Right atrium auricular region (tissue), 2 donors: ENCODE measurements at places on chromosomes 12 and 14.
A peak's percentile ranks its signal among the peaks of the same experiment; 100 is the strongest.

DNA sequence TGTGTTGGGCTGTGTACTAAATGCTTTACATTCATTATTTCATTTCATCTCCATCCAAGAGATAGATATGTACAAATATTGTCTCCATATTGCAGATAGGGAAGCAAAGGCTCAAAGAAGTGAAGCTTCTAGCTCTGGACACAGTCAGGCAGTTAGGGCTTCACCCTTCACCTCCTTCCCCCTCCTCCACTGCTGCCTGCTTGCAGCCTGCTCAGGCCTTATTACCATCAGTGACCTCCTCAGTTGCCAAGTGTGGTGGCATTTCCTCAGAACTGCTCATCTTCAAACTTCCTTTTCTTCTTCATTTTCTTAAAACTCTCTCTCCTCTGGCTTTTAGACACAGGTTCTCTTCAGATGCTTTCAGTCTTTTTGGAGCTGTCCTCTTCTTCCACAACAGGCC lies 4.7 kb upstream of the GPATCH2L start:
- no peak for DNase-seq

GRCh38 chr14:24051789-24052655 lies at the start of gene CARMIL3:
Gene CARMIL3, plus strand, starts transcription at chr14:24052009. Its CDS starts 145 bp downstream, at chr14:24052154.
- no peak for DNase-seq

DNA sequence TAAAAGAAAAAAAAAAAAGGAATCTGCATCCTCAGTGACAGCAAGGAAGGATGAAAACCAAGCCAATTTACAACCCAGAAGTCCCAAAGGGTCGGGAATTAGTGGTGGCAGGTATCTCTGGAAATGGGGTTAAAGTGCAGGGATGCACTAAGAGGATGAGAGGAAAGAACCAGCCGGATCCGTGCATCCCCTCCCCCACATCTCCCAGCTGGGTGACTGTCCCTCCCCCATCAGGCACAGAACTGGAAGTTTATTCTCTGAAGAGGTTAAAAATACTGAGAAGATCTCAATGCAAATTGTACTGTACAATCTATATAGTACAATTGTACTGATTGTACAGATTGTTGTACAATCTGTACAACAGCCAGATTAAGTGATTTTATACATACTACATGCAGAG lies 15.4 kb downstream of the CLMN start:
- DNase-seq: no peak

- DNase-seq: no peak
Observed at GRCh38 chr14:58100735-58101368, 51.2 kb downstream of the ARMH4 start.

DNA sequence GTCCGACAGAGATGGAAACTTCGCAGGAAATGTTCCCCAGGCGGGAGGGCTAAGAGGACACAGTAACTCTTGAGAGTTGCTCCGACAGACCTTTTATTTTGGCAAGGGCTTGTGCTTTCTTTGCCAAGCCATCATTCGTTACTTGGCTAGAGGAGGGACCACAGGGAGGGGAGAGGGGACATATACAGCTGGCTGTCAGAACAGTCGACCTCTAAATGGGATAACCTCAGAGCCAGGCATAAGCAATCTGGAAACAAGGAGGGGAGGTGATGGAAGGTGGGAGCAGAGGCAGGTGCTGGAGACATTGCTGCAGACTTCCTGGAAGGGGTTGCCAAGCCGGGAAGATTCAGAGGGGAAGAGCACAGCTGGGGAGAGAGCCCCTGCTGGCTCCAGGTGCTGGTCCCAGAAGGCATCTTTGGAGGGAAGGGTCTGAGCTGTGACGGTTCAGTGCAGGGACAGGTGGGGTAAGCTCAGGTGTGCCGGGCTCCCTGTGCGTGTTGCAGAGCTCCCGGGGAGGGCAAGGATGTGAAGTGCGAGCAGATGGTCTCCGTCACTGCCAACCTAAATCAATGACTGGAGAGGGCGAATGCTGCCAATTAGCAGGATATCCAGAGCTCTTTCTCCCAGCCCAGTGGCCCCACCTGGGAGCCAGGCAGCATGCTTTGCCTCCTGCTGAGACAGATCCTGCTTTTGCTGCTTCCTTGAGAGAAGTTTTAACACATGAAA lies 50.1 kb downstream of the CHST11 start:
- DNase-seq: no peak

DNA sequence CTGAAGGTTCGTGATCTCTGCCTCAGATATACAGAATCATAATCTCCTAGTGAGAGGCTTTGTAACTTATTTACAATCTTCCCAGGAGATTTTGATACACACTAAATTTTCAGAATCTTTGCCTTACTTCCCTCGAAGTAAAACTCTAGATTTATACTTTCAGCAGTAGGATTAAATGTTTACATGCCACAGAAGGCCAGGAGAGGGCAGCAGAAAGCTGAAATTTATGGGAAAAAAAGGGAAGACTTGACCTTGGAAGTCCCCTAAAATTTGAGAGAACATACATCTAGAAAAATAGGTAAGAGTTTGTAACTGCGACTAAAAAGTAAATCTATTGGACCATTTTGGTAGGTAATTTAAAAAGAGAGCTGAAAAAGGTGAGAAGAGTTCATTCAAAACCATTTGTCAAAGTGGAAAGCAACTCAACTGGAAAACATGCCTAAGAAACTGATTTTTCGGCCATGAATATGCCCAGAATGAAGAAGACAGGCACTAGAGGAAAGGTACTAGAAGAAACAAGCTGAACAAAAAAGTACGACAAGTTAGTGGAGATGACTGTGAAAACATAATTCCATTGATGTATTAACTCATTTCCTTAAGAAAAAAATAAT lies 242.0 kb upstream of the MDGA2 start:
- no peak for DNase-seq

DNA sequence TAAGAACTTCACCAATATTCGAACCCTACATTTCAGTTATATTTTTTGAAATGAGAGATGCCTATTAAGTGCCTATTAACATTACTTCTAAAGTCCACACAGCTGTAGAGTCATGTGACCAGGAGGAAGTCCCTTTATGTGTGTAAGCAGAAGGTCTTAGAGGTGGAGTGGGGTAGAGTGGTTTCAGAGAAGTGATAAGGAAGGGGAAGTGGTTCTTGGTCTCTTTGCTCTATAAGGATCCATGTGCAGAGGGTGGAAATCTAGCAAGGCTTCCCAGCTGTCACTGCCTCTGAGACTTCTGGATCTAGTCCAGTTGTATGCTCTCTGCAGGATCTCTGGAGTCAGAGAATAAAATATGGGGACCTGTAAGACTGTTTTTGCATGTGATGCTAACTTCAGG lies 673.9 kb downstream of the FLRT2 start:
- no peak for DNase-seq

- DNase-seq: no peak
Observed at GRCh38 chr14:90995785-90996184, 64.7 kb downstream of the RPS6KA5 start.

DNA sequence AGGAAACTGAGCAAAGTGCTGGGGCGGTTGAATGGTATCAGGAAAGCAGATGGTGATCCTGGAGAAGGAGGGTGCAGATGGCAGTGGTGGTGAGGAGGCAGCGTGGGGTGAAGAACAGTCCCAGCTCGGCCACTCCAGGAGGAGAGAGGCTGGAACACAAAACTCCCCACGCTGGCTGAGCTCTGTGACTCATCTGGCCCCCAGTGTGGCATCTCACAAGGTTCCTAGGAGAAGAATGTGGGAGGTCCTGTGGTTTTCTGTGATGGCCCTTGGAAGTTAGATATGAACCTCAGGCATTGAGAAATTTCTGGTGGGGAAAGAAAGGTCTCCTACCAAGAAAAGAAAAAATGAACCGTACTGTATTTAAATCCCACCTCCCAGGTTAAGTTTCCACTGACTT lies 8.0 kb upstream of the NRXN3 start:
- no peak for DNase-seq

DNA sequence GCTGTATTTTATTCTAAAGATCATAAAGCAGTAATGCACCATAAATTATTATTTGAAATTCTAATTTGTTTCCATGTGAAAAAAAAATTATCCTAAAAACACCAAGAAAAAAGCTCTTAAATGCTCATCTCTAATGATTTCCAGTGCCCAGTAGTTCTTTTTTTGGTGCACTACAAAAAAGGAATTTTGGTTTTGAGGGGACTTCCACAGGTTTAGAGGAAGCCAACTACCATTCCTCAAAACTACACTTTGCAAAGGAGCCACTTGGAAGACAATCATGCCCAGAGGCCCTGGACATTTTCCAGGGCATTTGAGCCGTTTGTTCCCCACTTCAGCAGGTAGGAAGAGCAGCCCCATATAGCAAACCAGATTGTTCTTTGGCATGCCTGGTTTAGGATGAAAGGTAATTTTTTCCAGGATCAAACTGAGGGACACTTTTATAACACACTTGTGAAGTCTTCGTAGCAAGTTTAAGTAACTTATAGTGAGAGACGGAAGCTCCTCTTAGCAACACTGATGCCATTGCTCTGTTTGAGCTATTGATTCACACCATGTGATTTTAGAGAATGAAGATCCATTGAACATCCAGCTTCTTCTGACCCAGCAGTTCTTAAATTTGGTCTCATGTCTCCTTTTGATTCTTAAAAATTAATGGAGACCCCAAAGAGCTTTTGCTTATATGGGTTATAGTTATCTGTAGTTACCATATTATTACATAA lies 187.9 kb downstream of the ETV6 start:
- no peak for DNase-seq

DNA sequence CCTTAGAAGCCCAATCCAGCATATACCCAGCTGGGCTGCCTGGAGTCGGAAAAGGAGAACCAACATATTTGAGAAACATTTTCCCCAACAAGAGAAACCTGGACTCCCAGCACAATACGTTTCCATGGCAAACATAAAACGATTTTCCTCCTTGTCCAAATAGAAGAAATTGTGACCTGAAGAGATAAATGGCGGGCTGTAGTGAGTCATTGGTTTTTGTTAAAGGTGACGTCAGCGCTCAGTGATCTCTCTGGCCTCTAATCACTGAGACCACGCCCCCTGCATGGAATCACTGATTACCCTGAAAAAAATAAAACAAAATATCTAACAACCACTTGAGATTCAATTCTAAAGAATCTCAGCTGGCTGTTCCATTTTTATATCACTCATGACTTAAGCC lies 6.0 kb downstream of the CCDC60 start:
- no peak for DNase-seq

DNA sequence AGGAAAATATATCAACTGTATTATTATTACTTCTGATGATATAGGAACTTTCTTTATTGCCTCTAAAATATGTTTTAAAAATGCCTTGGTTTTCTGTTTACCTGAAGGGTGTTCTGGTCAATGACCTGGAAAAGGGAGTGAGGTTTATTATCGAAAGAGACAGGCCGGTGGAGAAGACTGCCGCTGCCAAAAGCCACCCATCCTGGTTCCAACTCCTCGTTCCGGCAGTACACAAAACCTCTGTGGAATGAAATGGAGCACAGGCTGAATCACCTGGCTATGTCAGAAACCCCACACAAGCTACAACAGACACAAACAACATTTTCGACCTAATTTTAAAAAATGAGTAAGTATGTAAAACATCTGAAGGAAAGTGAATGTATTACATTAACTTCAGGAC lies 73.6 kb downstream of the HECTD4 start:
- no peak for DNase-seq

GRCh38 chr14:33134975-33135374 lies 196.3 kb downstream of the NPAS3 start:
- DNase-seq: no peak

- no peak for DNase-seq
Observed at GRCh38 chr12:85280984-85281630, 1.1 kb downstream of the ALX1 start.

DNA sequence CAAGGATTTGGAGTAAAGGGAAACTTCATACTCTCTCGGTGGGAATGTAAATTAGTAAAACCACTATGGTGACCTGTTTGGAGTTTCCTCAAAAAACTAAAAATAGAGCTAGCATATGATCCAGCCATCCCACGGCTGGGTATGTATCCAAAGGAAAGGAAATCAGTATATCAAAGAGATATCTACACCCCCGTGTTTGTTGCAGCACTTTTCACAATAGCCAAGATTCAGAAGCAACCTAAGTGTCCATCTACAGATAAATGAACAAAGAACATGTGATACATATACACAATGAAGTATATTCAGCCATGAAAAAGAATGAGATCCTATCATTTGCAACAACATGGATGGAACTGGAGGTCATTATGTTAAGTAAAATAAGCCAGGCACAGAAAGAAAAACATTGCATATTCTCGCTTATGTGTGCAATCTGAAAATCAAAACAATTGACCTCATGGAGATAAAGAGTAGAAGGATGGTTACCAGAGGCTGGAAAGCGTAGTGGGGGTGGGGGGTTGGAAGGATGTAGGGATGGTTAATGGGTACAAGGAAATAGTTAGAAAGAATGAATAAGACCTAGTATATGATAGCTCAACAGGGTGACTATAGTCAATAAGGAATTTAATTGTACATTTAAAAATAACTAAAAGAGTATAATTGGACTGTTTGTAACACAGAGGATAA lies 468.0 kb downstream of the BCAT1 start:
- no peak for DNase-seq

GRCh38 chr12:79949098-79949497 lies 14.2 kb upstream of the PPP1R12A start:
- DNase-seq: no peak

- peak; percentile 71 for DNase-seq
Observed at GRCh38 chr12:62799126-62799736, 135.7 kb downstream of the PPM1H start.

DNA sequence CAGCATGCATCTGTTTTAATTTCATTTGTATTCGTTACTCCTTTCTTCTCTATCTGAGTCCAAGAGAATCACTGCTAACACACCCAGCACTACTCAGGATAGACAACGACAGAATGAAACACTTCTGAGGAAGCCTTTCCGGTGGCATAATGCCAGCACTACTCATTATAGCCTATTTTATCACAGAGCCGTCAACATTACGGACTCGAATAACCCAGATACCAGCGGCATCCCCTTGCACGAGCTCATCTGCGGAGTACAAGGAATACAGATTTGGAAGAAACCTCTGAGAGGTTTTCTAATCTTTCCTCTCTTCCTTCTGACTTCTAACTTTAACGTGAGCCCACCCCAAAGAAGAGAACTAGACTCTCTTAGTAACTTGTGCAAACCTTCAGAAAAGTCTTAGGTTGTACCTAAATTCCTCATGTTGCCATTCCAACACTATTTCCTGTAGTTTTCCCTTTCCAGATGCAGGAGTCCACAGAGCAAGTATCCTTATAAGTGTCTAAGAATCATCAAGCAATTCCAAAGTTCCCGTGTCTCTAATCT lies 248.1 kb downstream of the APAF1 start:
- no peak for DNase-seq

- DNase-seq: no peak
Observed at GRCh38 chr14:86012461-86012860, 482.5 kb downstream of the FLRT2 start.

- no peak for DNase-seq
Observed at GRCh38 chr12:106915635-106916026, 40.1 kb upstream of the TMEM263 start.

GRCh38 chr14:34867199-34867598 lies 8.0 kb downstream of the BAZ1A start:
- no peak for DNase-seq

DNA sequence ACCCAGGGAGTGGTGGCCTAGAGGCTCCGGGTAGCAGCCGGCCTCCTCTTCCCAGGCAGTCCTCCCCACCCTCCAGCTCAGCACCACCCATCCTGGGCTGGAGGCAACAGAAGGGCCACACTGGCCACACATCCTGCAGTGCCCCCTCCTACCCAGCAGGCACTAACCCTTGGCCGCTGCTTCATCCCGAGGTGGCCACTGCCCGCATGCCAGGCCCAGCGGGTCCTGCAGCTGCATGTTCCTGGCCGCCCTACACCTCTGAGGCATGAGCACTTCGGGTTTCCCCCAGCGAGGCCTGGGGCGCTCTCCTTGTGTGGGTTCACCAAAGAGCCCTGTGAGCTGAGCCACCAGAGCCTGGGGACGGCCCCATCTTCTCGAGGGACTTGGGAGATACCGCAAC lies 61.4 kb downstream of the CCNK start:
- DNase-seq: no peak
